Fibroblast of skin of abdomen (primary cell): ENCODE measurements at places on chromosomes 12 and 14.

DNA sequence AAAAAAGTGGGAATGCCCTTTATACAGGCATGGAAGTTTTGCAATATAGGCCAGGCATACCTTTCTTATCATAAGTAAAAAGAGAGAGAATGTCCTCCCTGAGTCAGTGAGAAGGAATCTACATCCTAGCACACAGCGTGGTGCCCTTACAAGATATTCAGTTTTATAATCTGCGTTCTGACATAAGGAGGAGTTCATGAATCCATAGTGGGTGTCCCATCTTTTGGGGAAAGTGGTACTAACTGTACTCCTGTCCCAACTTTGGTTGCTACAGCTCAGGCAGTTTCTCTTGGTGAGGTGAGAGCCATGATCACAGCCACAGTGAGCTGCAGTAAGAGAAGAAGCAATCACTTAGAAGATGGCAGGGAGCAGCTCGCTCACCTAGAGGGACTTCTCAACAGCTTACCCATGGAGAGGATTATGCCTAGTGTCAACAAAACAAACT, 332.9 kb downstream of the BCAT1 start:
- DNase-seq: peak; percentile 12

DNA sequence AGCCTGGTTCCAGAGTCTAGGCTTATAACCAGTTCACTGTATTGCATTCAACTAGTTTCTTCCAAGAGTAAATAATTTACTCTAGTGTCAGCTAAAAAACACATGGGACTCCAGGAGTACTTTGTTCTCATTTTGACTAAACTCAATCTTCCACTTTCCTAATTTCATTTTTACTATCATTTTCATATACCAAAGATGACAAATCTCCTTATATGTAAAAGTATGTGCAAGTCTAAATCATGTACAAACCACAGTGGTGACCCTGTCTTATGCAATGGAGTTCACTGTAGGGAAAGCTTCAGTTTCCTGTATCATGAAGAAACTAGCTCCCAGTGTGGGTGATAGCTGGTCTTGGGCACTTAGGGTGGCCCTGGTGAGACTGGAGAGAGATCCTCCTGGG, 151.6 kb downstream of the HELB start:
- peak; percentile 8 for DNase-seq

DNA sequence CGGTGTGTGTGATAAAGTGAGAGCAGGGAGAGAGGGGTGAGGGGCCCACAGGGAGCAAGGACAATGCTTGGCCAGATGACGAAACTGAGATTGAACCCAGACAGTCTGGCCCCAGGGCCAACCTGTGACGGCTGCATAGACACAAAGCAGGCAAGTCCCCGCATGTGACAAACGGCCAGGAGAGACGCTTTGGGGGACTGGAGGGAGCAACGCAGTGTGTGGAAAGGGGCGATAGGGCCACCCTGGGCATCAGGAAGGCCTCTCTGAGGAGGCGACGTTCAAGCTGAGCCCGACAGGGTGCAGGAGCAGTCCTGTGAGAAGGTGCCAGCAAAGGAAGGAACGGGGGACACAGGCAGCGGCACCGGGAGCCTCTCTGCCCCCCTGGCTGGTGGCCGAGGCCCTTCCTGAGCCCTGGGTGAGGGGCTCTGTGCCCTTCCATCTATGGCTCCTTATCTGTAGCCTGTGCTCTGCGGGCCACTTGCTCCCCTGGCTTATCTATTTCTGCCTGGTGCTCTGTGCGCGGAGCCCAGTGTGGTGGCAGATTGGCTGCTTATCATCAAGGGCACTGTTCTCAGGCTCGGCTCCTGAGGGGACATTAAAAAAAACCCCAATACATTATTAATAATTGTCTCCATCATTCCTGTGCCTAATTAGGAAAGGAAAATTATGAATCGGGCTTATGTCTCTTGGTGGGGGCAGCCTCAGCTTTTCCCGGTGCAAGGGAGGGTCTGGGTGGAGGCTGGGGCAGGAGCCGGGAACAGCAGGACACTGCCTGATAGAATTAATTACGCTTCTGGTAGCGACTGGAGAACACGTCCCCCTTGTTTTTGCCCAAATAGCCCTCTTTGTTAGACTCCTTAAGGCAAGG, 39.8 kb downstream of the PRIMA1 start:
- DNase-seq: no peak

DNA sequence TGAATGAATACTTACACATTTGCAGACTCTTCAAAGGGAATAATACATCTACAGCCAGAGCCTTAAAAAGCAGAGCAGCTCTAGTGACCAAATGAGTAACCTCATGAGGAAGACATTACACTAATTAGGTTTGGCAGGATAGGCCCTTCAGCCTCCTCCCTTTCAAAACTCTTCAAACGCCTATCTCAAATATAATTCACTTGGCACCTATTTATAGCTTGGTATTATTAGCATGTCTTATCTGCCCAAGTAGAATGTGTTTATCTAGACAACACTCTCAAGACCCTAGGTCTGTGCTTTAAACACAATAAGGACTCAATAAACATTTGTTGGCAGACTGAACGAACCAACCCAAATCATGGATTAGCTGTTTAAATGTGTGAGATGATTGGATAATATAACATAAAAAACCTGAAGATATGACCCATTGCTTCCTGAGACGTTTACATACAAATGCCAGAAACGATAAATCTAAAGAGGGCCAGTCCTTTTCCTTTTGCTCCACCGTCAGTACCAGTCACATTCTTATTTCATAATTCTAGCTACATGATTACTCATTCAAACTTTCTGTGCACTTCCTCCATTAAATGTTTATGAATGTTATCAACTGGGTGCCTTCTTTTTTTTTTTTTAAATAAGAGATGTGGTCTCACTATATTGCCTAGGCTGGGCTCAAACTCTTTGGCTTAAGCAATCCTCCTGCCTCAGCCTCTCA, 123.3 kb downstream of the CEP83 start:
- no peak for DNase-seq

DNA sequence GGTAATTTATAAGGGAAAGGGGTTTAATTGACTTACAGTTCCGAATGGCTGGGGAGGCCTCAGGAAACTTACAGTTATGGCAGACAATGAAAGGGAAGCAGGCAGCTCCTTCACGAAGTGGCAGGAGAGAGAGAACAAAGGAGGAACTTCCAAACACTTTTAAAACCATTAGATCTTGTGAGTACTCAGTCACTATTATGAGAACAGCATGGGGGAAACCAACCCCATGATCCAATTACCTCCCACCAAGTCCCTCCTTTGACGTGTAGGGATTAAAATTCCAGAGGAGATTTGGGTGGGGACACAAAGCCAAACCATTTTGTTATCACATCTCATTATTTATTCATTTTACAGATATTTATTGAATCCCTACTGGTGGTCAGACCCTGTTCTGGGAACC, 822.8 kb downstream of the GALC start:
- no peak for DNase-seq
